ENCODE measurements at places on chromosomes 12 and 14.

DNA sequence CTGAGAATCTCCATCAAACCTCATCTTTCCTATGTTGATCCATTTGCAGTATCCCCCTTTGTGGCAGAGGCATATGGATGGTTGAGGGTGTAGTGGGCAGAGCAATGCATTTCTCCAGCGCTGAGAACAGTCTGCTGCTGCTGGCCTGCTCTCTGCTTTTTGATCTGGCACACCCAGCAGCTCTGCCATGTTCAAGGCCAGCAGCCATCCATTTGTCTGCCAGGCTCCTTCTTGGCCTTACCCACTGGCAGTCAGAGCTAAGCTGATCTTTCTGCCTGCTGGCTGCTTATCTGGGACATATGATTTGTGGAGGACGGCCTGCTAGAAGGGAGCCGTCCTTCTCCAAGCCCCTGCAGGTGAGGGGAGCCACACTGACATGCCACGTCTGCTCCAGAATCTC lies 17.0 kb downstream of the NPC2 start:
- DNase-seq = no peak

DNA sequence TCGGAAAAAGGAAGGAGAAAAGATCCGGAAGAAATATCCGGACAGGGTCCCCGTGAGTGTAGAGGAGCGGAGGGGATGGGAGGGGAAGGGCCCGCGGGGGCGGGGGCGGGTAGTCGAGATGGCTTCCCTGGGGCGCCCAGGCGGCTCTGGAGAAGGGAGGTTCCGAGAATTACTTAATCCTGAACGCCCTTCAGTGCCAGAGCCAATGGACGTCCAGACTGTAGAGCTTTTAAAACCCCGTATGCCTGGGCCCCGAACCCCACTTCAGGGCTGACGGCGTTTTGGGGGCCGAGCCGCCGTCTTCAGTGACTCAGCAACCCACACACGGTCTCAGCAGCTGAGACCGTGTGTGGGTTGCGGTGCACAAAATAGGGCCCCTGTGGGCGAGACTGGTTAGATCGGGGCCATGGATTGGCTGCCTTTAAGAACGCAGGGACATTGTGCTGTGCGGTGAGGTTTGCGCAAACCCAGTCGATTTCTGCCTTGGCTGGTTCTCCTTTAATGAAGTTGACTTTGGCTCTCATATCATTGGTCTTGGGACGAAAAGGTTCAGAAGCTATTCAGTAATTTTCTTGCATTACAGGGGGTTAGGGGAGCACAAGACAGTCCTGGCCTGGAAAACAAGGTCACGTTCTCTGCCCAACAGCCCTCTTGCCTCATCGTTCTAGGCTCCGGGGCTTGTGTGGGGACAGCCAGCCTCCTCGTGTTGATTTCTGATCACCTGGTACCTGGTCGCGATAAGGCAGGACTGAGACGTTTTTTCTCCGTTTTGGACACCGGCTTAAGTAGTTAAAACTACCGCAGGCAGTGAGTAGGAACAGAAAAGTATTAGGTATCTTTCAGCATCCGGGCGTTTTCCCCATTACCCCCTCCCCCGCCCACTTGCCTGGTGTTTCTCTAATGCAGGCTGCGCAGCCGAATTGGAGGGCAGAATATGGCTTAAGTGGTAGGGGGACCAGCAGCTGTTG lies 775 bp downstream of the GABARAPL1 start:
- DNase-seq = peak; percentile 78

- peak; percentile 73 for DNase-seq
Measured at GRCh38 chr12:96177013-96177412, 17.2 kb upstream of the ELK3 start.

- DNase-seq = no peak
Measured at GRCh38 chr12:29365091-29365490, 15.9 kb downstream of the ERGIC2 start.

DNA sequence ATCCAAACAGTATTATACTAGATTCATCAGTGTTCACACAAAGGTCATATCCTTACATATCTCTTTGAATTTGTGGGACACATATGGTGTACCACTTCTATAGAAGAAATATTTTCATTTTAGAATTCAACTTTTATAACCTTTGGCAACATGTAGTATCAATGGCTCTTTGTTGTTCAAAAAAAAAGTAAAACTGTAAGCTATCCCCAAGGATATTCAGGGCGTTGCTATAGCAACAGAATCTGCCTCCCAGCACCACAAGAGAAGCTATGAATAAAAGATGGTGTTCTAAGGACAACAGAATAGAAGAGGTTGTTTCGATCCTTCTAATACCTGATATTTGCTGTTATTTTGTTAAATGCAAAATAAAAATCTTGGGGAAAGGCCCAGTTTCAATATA lies 139.3 kb downstream of the BRMS1L start:
- no peak for DNase-seq

DNA sequence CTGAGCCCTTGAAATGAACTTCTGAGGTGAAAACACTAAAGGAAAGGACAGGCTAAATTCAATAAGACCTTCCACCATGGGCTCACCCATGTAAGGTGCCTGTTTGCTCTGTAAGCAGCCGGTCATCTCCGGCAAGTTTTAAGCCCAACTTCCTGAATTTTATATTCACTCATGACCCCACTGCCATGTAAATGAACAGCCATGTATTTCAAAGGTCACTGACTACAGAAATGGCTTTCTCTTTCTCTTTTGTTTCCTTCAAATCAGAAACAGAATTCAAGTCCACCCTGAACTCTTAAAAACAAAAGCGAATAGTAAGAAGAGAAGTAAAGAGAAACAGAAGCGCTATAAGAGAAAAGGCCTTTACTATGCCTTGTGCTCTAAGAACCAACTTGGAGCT lies 61.7 kb upstream of the OVCH1 start:
- no peak for DNase-seq

DNA sequence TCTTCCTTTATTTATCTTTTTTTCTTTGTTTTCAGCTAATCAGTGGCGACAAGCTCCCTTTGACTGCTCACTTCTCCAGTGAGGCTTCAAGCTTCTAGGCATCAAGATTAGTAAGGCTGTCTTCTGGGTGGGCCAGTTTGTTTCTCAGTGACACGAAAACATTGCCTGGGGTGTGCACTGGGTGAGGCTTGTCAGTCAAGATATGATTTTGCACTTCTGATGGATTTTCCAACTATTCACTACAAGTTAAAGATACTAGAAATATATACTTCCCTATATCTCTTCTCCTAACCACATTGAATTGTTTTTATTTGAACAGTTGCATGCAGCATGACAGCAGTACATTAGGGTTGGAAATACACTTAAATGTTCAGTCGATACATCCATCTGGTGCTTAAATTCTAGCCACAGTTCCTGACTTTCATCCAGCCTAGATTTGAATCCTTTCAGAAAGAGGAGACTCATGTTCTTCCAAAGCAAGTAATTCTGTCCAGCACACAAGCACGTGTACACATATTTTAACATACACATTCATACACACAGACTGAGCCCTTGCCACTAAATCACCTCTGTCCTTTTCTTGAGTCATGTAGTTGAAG lies 275.6 kb upstream of the NOVA1 start:
- DNase-seq = no peak

- no peak for DNase-seq
Measured at GRCh38 chr12:105681341-105681740, 350.9 kb downstream of the C12orf75 start.

- DNase-seq = no peak
Measured at GRCh38 chr14:35407306-35407630, 2.7 kb upstream of the NFKBIA start.

DNA sequence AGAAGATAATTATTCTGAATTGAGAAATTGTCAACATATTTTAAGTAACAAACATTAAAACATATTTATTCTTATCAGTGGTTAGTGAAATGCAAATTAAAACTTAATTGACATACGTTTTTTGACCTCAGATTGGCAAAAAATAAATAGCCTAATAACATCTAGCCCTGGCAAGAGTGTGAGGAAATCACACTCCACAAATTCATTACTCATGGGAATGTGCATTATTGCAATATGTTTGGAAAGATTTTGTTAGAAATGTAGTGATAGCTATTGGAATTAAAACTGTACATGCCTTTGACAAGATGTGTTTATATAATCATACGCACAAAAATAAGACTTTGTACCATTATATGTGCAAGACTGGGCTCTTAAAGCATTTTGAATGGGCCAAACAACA lies 168.6 kb downstream of the KITLG start:
- no peak for DNase-seq

DNA sequence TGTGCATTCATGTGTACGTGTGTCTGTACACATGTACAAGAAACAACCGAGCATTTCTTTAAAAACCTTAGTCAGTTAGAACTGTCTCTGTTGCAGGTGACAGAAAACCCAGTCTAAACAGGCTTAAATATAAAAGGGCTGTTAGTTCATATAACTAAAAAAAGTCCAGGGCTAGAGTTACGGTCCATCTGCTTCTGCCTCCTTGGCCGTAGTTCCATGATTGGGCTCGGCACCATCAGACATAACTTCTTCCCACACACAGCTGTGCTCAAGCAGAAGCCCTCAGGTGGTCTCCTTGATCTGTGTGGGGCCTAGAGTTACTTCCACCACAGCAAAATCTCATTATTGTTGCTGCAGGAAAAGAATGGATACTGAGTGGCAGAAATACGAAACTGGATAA lies 34.6 kb downstream of the CKB start:
- no peak for DNase-seq

DNA sequence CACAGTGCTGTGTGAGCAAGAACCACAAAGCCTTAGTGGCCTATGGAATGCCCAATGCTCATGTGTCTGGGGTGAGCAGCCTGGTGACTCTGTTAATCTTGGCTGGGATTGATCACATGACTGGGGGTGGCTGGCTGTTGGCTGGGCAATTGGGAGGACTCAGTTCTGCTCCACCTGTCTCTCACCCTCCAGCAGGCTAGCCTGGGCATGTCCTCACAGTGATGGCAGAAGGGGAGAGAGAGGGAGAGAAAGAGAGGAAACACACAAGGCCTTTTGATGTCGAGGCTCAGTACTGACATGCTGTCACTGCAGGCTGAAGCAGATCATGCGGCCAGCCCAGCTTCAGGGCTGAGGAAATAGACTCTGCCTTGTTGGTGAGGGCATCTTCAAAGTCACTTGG lies 136.8 kb downstream of the TBX5 start:
- DNase-seq = no peak

DNA sequence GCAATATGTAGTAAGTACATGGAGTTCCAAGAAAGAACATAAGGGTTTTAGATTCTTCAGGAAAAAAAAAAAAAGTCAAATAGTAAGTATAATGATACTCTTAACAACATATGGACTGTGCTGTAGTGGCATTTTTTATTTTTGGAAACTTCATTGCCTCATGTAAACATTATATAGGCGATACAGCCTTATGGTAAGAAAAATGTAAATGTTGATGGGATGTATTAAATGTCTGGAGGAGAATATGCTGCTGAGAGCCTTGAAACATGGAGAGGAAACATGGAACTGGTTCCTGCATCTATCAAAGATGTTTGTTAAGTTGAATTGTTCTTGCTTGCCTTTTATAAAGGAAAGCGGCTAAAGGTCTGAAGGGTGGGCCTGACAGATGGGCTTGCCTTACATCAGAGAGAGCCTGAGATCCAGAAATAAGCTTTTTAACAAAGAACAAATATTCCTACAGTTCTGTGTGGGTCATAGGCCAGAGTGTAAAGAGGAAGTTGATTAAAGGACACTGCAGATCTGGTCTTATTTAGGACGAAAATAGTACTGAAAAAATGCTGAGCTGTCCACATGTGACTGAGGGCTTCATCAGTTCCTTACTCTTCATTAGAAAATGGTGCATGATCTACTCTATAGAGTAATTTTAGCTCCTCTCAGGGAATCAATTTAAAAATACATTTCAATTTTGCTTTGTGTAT lies 448.1 kb upstream of the DCN start:
- DNase-seq = no peak

- no peak for DNase-seq
Measured at GRCh38 chr14:74704656-74705055, 8.2 kb downstream of the AREL1 start.

GRCh38 chr12:109529691-109530640 lies 43.3 kb downstream of the MMAB start:
- no peak for DNase-seq

DNA sequence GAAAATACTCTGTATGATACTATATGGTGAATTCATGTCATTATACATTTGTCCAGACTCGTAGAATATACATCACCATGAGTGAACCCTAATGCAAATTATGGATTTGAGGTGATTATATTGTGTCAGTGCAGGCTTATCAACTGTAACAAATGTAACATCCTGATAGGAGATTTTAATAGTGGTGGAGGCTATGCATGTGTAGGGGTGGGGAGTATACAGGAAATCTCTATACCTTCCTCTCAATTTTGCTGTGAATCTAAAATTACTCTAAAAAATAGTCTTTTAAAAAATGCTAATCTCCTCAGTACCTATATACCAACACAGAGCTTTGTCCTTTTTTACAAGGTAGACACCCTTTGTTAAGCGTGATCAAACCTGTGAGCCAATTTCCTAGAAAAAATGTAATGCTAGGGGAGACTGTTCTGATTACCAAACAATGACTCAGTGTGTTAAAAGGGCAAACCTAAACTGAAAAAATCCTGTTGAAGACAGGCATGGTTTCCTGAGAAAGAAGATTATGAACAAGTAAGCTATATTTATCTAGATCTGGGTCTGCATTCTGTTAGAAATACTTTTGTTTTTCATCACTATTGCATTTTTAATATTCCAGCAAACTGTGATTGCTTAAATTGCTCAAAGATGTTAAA lies 170.9 kb downstream of the DUSP6 start:
- no peak for DNase-seq
